ENCODE measurements at places on chromosomes 6 and 20.

DNA sequence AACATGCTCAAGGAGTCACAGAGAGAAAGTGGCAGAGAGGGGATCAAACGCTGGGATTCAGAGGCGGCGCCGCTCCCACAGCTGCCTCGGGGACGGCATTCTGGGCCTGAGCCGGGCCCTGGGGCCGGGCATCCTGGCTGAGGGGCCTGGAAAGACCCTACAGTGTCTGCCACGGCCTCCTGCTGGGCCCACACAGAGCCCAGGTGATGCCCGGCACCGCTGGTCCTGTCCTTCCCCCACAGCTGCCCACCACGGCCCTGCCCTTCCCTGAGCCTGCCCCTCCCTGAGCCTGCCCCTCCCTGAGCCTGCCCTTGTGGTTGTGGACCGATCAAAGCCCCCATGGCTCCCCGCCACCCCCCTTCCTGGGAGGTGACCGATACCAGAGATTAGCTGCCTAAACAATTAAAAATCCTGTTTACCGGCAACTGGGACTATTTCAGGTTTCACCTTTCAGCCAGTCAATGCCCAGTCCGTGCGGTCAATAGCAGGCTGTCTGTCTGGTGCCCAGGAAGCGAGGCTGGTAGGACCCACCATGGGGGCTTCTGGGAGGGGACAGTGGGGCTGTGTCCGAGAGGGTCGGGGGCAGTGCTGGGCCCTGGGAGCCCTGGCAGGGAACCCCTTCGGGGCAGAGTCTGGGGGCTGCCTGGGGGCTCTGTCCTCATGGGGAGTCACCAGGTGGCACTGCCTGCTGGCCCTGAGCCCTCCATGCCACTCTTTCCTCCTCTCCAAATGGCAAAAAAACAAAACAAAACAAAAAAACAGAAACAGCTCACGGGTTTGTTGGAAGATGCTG, 55.4 kb upstream of the GATA5 start:
- DNase-seq = no peak

- no peak for DNase-seq
These were observed 130.3 kb upstream of the PMEPA1 start for GRCh38 chr20:57840066-57840465.

GRCh38 chr6:13479971-13480434, 7.4 kb downstream of the GFOD1 start:
- DNase-seq = no peak

DNA sequence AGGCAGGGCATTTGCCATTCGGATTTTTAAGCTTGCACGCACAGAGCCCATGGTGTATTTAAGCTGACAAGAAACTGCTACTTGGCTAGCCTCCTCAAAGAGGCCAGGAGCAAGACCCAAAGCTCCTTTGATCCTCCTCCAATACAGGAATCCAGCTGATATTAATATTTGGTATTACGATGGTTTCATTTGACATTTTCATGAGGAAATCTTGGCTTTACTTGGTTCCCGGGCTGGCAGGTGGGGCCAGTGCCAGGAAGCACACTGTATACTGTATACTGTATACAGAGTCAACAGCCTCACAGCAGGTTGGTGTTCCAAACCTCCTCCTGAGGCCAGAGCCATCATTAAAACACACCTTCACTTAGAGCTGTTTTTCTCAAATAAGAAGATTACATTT, 138.2 kb upstream of the ARMC2 start:
- DNase-seq = no peak

- peak; percentile 100 for DNase-seq
These were observed 70.3 kb downstream of the SCAND1 start for GRCh38 chr20:35883778-35884540.

GRCh38 chr6:157198425-157199279, 124.7 kb downstream of the TMEM242 start:
- no peak for DNase-seq

DNA sequence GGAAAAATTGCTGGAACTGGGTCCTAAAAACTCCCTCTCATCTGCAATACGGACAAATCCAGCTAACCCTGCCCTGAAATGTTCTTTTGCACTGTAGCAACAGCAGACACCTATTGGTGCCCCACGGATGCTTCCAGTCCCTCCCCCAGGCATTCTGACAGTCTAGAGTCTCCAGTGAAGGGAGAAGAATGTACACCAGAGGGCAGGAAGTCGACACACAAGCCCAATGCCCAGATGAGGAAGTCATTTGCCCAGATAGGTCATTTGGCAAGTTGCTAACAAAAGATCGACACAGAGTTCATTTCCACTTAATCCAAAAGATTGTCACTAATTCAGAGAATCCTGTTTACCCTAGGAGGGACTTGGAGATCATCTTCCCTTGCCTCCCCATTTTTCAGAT, 293.0 kb upstream of the PRDM1 start:
- no peak for DNase-seq

GRCh38 chr6:84150705-84151104, 76.7 kb downstream of the CEP162 start:
- DNase-seq = peak; percentile 30

DNA sequence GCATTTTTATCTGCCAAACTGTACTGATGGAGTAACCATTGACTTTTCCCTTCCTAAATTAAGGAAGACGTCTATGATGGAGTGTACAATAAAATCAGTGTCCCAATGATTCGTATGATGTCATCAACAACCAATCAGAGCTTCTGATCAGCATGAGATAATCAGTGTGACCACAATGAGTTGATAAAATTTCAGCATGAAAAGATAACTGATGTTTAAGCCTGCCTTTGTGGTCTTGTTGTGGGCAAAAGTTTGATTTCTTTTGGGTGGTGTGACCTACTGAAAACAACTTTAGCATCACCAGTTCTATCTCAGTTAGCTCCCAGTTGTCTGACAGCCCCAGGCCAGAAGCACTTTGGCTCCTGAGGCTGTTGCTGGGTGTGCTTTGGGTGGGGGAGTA, 3.3 kb downstream of the PCIF1 start:
- no peak for DNase-seq

DNA sequence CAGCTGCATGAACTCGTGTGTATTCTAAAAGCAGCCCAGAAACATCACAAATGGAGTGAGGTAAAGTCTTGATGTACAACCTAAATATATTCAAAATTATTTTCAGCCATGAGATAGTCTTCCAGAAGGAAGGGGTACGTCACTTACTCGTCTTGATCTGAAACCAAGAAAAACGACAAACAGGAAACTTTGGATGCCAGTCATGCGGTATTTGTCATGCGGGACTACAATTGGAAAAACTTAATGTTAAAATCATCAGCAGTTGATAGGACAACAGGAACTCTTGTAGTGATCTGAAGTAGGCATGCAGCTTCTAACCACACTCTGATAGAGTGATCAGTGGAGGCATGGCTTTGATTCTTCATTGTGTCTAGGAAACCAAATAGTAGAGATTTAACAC, 29.7 kb downstream of the FAM217A start:
- DNase-seq = no peak

- no peak for DNase-seq
These were observed 69.0 kb upstream of the CNKSR3 start for GRCh38 chr6:154579485-154579884.

GRCh38 chr6:4895971-4896370, 107.9 kb downstream of the RPP40 start:
- DNase-seq = no peak

DNA sequence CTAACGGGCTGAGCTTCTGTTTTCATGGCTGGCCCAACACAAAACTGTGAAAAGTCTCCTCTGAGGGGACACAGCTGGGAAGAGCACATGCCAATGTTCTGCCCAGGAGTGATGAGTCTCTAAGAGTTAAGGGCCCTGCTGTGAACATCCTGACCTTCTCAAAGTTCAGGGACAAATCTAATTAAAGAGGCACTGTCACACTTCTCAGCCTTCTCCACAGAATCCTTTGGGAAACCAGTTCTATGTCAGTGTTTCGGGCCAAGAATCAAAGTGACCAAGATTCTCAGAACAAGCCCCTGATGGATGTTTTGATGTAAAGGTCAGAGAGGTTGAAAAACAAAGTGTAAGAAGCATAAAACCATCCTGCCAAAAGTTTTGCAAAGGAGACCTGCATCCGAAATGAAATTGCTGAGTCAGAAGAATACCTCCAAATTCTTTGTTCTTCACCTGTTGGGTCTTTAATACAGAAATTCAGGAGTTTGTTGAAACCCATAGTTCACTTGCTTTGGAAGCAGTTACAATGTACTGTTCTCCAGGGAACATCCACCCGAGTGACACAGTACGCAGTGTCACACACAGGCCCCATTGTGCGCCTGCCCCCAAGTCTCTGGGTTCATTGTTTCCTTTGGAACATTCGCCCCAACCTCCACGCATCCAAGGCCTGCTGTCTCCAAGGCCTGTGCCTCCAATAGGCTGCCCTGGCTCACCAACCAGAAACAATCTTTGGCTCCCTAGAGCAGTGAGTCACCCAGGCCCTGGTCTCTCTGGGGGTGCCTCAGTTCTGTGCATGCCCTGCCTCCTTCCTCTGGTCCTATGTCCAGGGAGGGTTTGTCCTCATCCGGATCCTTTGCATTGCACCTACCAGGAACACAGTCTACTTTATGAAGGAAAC, 65.5 kb upstream of the QKI start:
- DNase-seq = no peak

GRCh38 chr6:157274471-157275226, 48.7 kb downstream of the TMEM242 start:
- no peak for DNase-seq

DNA sequence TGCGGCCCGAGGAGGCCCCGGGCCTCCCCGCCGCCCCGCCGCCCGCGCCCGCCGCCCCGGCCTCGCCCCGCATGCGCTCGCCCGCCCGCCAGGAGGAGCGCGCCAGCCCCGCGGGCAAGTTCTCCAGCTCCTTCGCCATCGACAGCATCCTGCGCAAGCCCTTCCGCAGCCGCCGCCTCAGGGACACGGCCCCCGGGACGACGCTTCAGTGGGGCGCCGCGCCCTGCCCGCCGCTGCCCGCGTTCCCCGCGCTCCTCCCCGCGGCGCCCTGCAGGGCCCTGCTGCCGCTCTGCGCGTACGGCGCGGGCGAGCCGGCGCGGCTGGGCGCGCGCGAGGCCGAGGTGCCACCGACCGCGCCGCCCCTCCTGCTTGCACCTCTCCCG, 1.5 kb downstream of the FOXQ1 start:
- no peak for DNase-seq

DNA sequence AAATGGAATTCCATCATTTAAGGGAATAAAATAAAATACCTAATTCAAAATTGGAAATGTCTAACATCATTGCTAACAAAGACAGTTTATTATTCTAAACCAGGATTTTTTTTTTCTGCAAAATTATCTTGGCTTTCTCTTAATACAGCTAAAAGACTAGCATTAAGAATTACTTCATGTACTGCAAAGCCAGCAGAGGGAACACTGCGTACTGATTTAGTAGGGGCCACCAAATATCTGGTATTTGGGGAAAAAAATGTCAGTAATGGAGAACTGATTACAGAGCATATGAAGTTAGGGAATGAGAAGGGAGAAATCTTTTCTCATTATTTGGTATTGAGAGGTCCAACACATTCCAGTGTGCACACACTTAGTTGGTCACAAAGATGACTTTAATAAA, 3.2 kb upstream of the SOX4 start:
- DNase-seq = no peak

DNA sequence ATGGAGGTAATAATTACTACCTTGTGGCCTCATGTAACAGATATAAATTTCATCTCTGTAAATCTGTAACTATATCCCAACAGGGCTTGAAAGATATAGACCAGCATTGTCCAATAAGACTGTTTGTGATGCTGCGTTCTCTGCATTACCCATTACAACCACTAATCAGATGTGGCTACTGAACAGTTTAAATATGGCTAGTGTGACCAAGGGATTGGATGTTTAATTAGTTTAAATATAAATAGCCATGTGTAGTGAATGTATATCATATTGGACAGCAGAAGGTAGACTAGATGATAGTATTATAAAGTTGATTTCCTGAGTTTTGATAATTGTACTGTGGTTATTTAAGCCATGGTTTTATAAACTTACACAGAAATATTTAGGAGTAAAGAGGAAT, 27.8 kb upstream of the JAG1 start:
- no peak for DNase-seq

- DNase-seq = no peak
These were observed 88.0 kb downstream of the SCML4 start for GRCh38 chr6:107735906-107736635.

DNA sequence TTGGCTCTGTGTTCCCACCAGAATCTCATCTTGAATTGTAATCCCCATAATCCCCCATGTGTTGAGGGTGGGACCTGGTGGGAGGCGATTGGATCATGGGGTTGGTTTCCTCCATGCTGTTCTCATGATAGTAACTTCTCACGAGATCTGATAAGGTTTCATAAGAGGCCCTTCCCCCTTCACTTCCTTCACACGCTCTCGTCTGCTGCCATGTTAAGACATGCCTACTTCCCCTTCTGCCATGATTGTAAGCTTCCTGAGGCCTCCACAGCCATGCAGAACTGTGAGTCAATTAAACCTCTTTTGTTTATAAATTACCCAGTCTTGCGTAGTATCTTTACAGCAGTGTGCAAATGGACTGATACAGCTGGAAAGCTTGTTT, 90.0 kb downstream of the ELOVL5 start:
- DNase-seq = no peak

DNA sequence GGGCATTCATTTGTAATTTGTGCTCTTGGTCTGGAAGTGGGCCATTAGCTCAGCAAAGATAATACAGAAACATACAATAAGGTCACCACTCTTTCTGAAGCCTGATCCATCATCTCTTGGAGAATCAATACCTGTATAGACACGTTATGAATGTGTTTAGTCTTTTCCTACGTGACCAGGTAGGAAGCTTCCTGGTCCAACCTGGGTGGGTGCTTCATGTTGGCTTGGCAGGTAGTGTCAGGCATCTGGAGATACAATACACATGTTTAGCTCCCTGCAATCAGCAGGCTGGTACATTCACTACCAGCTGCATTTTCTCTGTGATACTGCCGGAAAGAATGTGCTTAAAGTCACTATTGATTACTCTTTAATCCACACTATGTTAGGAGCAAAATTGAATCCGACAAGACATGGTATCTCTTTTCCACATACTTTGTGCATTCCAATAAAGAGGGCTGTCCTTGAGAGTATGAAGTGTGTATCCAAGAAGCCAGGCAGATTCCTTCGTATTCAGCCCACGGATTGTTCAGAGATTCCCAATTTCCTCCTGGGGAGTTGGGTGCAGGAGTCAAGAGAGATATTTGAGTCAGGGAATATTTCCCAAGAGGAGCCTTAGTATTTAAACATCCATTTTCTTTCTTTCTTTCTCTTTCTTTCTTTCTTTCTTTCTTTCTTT, 49.9 kb upstream of the RANBP9 start:
- DNase-seq = no peak

- peak; percentile 67 for DNase-seq
These were observed 171.2 kb upstream of the BMP5 start for GRCh38 chr6:56046576-56046975.

Measured in non-pigmented ciliary epithelial cell (primary cell).